ENCODE measurements at places on chromosomes 13 and 19.
A peak's percentile ranks its signal among the peaks of the same experiment; 100 is the strongest.

DNA sequence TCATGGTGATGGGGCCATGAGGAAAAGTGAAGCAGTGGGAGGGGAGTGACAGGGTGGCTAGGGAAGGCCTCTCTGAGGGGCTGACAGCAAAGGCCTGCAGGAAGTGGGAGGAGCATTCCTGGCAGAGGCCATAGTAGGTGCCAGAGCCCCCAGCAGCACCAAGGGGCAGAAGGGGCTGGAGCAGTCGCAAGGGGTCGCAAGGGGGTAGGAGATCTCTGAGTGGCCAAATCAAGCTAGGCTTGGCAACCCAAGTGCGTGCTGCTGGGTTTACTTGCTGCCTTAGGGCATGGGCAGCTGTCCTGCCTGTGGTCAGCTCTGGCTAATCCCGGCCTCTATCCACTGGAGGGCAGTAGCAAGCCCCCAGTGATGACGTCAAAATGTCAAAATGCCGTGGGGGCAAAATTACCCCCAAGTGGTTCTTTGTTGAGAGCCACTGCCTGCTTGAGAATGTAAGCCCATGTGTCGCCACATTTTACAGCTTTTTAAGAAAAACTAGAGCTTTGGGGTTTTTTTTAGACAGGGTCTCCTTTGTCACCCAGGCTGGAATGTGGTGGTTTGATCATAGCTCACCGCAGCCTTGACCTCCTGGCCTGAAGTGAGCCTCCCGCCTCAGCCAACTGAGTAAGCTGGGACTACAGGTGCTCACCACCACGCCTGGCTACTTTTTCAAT is 11.8 kb downstream of the CCDC97 start:
- DNase-seq = no peak

DNA sequence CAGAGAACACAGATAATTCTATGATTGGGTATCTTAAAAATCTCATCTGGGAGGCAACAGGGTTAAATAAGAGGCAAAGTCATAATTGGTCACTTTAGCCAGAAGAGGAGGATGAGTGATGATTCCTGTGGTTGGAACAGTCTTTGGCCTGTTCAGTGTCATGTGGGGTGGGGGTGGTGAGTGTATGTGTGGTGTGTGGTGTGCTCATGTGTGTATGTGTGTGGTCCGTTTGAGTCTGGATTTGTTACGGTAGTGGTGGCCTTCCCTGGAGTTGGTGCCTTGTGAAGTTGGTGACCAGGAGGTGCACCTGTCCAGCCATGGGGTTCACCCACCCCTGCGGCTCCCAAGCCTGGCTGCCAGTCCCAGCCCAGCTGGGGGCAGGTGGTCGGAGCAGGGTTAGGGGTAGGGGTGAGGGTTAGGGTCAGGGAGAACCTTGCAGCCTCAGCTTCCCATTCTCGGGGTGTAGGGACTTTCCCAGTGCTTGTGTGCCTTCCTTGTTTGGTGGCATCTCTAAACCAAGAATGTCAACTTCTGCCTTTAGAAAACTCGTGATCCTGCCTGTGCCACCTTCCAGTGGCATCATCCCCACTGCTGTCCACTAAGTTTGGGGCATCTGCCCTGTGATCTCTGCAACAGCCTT is 97.5 kb downstream of the RAB20 start:
- no peak for DNase-seq

DNA sequence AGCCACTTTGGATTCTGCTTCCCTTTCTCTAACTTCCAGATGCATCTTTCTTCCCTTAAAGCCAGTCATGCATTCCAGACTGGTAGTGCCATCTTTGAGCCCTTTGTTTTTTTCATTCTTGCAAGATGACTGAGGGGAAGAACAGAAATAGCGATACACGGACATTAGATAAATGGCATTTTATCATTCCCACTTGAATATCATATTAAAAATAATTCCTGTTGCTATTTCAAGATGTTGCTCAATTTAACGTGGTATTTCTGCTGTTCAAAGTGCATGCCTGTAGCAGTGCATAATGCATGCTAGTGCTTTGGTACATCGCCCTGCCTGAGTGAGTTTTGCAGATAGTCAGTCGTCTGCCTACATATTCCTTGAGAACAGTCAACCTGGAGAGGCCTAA is 140.6 kb upstream of the FRY start:
- DNase-seq = no peak

- DNase-seq = peak; percentile 16
These were observed 489 bp downstream of the CCNE1 start for GRCh38 chr19:29812080-29812880.

- peak; percentile 63 for DNase-seq
These were observed 133.9 kb downstream of the AKAP11 start for GRCh38 chr13:42405665-42406390.

DNA sequence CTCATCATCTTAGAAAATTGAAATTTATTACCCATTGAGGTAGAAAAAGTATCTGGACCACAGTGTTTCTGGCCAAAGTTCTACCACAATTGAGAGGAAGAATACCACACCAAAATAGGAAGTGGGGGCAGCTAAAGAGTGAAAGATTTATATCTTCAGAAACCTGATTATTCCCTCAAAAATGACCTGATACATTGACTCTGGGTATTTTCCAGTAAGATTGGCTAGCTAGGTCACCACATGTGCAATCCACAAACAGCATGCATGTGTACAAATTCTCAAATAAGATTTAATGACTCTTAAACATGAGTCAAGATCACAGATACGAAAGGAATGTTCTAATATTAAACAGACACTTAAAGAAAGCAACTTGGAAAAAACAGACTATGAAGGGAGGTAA is 1516.2 kb upstream of the PCDH20 start:
- DNase-seq = no peak

DNA sequence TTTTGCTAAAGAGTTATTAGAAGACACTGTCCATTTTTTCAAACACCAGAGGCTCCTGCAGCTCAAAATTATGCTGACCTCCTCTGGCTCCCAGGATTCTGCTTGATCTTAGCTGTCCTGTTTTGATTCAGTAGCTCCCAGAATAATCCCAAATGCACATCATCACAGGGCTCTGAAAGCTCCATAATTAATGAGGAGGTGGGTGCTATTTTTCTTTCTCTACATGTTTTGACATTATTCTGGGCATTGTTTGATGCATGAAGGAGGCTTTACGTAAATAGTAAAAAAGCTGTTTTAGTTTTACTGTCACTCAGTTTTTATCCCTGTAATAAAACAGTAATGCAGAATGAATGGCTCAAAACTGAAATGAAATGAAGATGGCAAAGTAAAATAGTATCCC is 495.4 kb downstream of the DCT start:
- DNase-seq = no peak

GRCh38 chr19:46296722-46297461 is at the start of gene HIF3A:
TSS of gene HIF3A (plus strand) at chr19:46297042. CDS start at chr19:46297077, 35 bp downstream.
- DNase-seq = no peak

GRCh38 chr13:35025314-35025713 is 83.2 kb downstream of the NBEA start:
- DNase-seq = no peak

DNA sequence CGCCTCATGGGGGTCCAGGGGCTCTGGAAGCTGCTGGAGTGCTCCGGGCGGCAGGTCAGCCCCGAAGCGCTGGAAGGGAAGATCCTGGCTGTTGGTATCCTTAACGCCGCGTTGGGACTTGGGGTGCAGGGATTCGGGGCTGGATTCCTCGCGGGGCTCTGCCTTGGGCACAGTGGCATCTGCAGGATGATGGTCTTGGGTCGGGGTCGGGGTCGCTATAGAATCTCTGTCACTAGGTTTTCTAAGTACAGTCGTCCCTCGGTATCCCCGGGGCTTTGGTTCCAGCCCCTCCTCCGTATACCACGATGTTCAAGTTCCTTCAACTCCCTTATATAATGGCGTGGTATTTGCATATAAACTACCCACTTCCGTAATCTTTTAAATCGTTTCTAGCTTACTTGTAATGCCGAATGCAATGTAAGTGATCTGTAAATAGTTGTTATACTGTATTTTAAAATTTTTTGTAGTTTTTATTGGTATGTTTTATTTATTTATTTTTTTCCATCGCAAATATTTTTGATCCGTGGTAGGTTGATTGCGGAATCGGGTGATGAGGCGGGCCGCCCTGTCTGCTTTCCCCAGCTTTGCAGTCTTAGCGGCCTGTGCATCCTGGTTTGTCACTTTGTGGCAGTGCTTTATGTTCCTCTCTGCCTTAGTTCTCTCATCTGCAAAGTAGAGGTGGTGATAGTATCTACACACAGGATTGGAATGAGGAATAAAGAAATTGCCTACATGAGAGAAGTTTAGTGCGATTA is 606 bp downstream of the ERCC5 start:
- peak; percentile 24 for DNase-seq

Data from stimulated activated CD4-positive, alpha-beta T cell treated with anti-CD3 and anti-CD28 coated beads, Interleukin-2, amount 100 ng/mL, for 48 hours (primary cell).